ENCODE measurements at places on chromosomes 12 and 14.

DNA sequence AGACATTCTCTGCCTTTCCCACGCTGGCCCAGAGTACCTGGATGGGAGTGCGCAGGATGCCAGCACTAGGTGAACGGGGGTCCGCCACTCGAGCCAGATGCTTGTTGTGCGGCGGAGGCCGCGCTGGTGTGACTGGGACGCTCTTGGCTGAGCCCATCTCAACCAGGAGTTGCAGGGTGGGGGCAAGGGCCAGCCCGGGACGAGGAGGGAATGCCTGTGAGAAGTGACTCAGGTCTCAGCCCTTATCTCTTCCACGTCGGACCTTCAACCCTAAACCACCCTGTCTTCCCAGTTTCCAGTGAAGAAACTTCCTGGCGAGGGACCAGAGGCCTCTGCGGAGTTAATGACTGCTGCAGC, 312 bp downstream of the CDCA3 start:
- no peak for DNase-seq

DNA sequence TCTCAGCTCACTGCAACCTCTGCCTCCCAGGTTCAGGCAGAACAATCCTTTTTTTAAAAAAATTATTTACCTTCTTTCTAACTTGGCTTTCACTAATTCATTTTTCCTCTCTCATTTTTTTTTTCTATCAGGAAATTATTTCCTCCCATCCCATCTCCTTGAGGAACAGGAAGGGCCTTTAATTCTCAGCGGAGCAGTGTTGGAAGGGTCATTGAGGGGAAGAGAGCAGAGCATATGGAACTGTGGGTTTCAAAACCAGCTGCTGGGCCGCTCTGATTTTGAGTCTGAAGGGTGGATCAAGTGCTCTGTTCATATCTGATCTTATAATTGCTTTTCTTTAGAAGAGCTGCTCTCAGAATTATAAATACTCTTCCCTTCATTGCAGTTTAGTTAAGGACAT, 29.0 kb downstream of the NUBPL start:
- DNase-seq: no peak

- DNase-seq: no peak
Observed at GRCh38 chr14:68935761-68936214, 43.3 kb downstream of the ACTN1 start.

- DNase-seq: peak; percentile 66
Observed at GRCh38 chr12:71938728-71939385, at the start of gene TPH2. Gene TPH2 (plus strand): TSS chr12:71938845. CDS start chr12:71938987, 142 bp downstream.

DNA sequence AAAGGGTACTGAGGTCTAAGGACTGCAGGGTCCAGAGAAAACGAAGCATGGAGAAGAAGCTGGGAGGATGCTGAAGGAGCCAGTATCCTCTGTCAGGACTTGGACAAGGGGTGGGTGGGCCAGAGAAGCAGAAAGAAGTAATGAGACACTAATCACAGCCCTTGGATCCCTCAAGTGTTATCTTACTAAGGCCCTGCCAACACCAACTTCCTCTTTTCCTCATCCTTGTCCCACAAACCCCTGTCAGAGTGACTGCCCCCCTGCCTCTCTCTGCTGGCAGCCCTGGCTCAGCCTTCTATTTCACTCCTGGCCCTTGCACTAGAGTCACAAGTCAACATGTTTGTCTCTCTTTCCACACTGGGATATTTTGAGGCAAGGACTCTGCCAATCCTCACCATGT, 3.8 kb upstream of the ASIC1 start:
- no peak for DNase-seq

GRCh38 chr12:47811581-47812484, 7.9 kb downstream of the HDAC7 start:
- peak; percentile 87 for DNase-seq

DNA sequence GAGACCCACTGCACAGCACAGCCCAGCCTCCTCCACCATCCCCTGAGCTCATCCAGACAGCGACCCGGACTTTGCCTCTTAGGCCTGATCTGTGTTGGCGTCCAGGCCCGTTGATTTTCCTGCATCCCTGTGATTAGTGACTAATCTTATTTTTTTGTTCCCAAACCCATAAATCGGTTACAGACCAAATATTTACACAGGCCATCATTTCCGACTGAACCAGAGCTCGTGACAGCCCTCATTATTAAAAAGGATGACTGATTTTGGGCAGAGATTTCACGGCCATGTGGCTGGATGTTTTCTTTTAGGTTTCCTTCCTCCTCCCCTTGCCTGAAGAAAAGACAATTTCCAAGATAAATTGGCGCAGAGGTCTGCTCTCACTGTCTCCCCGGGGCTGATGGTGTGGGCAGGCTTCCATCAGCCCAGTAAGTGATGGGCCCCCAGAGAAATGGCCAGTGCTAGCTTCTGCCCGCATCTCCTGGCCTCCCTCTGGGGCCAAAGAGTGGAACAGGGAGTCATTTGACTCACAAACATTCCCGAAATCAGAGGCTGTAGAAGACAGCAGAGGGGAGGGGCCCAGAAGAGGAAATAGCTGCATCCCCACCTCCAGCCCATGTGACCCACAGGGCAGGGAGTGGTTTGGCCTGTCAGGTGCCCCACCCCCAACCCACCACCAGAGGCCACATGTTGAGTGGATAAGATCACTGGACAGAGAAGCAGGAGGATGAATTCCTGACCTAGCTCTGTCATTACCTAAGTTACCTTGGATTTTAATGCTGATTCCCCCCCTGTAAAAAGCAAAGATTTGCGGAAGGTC, 283.5 kb downstream of the KSR2 start:
- DNase-seq: peak; percentile 95

DNA sequence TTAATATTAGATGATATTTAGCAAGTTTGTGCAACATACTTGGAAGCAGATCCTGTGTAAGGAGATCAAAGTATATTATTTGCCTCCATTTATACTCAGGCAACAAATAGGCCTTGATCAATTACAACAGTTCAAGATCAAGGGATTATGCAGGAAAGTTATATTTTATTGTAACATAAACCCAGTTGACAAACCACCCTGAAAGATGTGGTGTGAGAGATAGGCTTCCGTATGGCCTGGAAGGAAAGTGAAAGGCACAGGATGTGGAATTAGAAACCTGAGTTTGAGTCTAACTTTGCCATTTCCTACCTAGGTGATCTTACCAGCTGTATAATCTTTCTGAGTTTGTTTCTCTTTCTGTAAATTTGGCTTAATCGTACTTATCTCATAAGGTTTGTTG, 284.1 kb downstream of the BMP4 start:
- DNase-seq: no peak

- no peak for DNase-seq
Observed at GRCh38 chr12:54227376-54227775, 38.6 kb upstream of the SMUG1 start.

GRCh38 chr14:89574420-89574819, 157.4 kb upstream of the FOXN3 start:
- no peak for DNase-seq

GRCh38 chr12:3658327-3659163, 94.4 kb downstream of the CRACR2A start:
- peak; percentile 46 for DNase-seq

GRCh38 chr14:75461303-75461702, 33.5 kb downstream of the JDP2 start:
- DNase-seq: no peak

- DNase-seq: no peak
Observed at GRCh38 chr14:102544046-102544746, 34.6 kb upstream of the ANKRD9 start.

DNA sequence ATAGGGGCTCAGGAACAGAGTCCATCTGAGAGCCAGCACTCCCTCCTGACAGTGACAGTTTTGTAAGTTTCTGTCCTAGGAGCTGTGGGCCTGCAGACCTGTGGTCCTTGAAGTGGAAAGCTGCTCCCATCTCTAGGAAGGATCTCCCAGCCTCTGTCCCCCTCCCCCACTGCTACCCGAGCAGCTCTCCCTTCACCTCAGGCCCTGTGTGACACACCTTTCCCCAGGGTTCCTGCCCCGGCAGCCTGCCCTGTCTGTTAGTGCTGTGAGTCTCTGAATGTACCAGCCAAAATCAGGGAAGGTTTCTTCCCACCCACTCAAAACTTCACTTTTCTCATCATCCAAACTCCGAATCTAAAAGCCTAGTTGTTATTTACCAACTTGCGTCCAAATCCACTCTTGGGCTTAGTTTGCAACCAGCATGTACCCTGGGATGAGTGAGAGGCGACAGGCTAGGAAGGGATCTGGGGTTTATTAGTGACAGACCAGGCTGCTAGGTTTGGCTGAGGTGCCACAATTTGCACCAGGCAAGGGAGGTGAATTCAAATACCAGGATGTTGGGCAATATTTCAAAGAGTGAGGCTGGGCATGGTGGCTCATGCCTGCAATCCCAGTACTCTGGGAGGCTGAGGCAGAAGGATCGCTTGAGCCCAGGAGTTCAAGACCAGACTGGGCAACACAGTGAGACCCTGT, 39.9 kb downstream of the NINJ2 start:
- DNase-seq: no peak

DNA sequence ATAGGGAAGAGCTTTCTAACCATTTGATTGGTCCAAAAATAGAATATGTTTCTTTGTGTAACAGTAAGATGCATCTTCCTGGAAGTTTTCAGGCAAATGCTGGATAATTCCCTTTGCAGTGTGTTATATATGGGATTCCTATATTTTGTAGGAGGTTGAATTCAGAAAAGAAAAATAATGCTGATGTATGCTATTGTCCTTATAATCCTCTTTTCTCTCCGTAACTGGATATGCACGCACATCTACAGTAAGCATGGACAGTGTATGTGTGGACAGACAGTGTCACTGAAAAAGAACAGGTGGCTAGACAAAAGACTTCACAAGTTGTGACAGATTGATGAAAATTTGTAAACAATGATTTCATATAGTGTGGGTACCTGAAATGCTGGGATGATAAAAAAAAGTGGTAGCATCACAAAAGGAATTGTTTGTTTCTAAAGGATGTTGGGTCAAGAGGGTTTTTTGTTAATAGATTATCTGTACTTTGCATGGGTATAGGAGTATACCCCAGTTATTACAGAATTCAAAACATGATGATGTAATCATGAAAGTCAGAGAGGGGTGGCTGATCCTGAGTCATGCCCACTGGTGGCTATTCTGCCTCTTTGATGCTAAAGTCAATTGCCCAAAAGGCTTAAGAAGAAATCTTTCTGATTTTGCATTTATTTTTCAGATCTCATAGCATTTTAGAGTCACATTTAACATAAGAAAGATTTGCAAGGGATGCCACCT, 160.7 kb upstream of the TMTC1 start:
- no peak for DNase-seq

DNA sequence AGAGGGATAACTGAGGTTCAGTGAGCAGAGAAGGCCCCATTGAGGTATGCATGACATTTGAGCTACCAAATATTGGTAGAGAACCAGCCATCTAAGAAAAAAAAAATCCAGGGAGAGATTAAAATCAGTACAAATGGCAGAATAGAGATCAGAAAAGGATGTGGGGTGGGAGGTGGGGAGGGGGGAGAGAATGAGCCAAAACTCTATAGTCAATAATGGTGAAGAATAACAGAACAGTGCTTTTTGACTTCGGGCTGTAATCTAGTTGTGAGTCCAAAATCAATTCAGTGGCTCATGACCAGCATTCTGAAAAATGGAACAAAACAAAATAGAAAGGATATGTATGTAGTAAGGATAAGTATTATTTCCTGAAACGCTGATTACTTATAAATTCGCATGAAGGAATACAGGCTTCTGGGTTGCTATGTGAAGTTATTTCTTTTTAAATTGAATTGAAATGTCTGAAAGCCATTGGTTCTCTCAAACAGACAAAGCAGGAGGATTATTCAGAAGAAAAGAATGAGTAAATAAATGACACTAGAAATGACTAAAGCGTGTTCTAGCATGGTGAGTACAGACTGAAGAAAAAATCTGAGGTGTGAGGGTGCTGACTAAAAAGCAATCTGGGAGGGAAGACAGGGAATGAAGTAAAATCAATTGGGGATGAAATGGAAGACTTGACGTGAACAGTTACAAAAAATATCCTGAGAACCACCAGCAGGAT, 72.4 kb downstream of the ATP2B1 start:
- peak; percentile 64 for DNase-seq

GRCh38 chr12:95633732-95634465, 82.6 kb upstream of the USP44 start:
- DNase-seq: peak; percentile 74

DNA sequence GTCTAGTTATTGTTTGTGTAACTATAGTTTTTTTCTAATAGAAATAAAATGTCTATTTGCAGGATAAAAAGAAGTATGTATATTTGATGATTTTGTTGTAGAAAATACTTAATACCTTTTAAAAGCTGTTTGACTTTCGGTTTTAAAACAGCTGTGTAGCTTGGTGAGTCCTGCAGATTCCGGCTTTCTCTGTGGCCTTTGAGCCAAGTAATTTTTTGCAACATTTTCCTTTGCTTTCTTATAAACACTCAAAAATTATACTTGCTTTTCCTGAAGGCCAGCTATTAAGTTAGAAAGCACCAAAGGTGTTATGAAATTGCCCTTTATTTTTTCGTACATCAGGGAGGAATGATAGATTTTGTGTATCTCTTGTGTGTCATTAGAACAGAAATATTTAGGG, 63.6 kb downstream of the CRADD start:
- DNase-seq: no peak

GRCh38 chr12:70242695-70243509, at the start of gene CNOT2:
Gene CNOT2 (plus strand): TSS chr12:70243433. CDS start chr12:70278227, 34,794 bp downstream.
- peak; percentile 87 for DNase-seq

DNA sequence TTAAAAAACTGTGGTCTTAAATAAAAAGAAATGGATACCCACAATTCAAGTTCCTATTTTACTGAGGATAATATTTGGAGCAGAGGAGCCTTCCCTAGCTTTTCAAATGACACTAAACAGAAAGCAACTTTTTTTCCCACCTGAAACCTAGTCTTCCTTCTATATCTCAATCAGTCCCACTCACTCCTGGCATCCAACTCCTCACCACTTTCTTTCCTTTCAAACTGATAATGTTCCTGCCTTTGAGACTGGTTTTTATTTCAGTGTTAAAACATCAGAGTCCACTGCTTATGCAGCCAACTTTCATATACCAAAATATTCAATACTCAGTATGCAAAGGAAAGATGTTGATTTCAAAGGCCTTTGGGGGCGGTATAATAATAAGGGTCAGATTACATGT, 225.6 kb downstream of the GXYLT1 start:
- no peak for DNase-seq

- peak; percentile 31 for DNase-seq
Observed at GRCh38 chr12:49518914-49519573, 19.8 kb upstream of the KCNH3 start.

- peak; percentile 8 for DNase-seq
Observed at GRCh38 chr12:113097716-113098440, 37.7 kb downstream of the RASAL1 start.

DNA sequence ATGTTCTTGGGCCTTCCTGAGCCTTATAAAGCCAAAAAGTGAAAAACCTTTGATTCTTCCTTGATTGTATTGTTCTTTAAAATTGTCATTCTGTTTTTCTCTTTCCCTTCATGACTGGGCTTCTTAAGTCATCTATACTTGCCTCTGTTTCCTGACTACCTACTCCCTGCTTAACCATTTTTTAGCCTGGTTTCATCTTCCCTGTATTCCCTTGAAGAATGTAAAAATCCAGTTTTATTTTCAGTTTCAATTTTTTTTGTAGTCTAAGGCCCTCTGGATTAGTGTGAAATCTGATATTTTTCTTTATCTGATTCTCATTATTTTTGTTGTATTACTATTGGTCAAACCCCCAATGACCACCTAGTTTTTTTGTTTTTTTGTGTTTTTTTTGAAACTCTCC, 46.3 kb downstream of the APAF1 start:
- DNase-seq: no peak

GRCh38 chr12:49842519-49843352, at the start of gene BCDIN3D:
Gene BCDIN3D (minus strand): TSS chr12:49843106. CDS start chr12:49843087, 19 bp downstream.
- peak; percentile 94 for DNase-seq
